NCI-H774 (cell line): ENCODE measurements at places on chromosomes 16 and 17.
A peak's percentile ranks its signal among the peaks of the same experiment; 100 is the strongest.

GRCh38 chr17:69245617-69246016, 17.0 kb upstream of the ABCA10 start:
- no peak for DNase-seq

DNA sequence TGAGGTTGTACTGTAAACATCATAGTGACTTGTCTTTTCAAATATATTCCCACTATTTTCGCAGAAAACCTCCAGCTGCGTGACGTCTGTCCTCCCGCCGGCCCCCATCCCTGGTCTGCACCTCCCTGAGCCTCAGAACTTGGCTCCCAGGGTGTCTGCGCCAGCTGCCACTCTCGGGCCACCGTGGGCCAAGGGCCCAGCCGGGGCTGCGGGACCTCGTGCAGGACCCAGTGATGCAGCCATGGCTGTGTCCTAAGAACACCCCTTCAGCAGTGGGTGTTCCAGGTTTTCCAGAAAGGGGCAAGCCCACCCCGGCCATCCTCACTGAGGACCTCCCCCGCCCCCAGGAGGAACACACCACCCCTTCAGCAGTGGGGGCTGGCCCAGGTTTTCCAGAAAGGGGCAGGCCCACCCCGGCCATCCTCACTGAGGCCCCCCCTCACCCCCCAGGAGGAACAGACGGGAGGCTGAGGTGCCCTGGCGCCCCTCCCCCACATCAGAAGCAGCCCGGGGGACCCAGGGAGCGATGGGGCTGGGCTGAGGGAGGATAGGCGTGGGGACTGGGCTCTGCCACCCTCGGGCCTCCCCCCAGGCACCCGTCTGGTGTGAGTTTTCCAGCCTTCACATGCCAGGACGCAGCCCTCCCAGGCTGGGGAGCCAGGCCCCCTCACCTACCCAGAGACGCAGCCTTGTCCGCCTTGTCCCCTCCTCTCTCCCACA, 12.2 kb upstream of the ZFPM1 start:
- no peak for DNase-seq

GRCh38 chr17:82519971-82520903, 705 bp downstream of the FOXK2 start:
- DNase-seq = no peak

DNA sequence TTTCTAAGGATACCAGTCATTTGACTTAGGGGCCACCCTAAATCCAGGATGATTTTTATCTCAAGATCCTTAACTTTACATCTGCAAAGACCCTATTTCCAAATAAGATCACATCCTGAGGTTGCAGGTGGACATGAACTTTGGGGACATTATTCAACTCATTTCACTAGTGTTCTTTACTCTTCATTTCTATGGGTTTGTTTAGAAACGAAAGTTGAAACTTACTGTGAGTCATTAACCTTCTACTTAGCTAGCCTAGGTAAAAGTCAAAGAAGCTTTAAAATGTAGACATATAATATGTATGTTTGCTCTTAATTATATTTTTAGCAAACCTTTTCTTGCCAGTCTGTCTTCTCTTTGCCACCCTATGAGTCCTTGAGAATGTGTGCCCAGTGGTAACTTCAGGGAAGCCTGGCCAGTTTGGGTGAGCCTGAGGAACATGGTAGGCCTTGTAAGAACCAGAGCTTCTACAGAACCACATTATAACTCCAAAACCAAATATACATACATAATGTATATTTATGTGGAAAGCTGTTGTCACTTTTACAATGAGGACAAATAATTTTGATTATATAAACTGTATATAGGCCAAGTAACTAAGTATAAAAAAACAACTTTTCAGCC, 38.4 kb downstream of the BPTF start:
- no peak for DNase-seq

- DNase-seq = no peak
Measured at GRCh38 chr16:31187808-31188189, 7.9 kb downstream of the FUS start.

GRCh38 chr16:85029408-85029784, 1.8 kb downstream of the KIAA0513 start:
- no peak for DNase-seq

DNA sequence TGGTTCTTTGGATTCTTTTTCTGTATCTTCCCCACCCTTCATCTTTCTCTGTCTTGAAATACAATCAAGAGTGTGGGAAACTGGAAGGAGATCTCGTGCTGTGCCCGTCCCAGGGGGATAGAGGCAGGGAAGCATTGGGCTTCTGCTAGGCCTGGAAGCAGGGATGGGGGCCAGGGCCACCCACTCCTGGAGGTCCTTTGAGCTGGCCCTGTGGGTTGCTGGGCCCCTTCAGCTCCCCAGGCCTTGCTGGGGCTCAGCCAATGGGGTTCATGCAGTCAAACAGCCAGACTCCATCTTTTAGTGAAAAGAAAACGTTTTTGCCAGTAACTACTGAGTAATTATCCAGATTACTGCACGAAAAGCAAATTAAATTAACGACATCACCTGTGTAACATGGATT, 67.8 kb downstream of the CCDC182 start:
- DNase-seq = peak; percentile 27

DNA sequence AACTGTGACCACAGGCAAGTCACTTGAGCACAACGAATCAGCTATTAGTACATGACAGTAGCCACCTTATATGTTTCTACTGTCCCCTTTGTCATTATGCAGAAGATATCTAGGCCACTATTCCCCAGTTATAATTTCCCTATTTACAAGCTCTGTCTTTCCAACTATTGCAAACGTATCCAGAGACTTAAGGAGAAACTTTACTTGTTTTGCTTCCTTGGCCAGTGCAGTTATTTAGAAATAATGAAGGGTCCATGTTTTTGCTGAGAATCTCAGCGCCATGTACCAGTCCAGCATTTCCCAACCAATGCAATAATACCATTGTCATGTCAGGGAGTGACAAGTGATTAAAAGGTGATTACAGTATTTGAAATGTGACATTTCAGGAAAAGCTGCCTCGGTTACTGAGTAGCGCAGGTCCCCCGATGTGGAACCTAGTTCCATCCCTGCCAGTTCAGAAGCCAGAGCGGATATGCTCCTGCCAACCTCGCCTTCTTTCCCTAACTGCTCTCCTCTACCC, 743 bp downstream of the ZNF624 start:
- DNase-seq = no peak

DNA sequence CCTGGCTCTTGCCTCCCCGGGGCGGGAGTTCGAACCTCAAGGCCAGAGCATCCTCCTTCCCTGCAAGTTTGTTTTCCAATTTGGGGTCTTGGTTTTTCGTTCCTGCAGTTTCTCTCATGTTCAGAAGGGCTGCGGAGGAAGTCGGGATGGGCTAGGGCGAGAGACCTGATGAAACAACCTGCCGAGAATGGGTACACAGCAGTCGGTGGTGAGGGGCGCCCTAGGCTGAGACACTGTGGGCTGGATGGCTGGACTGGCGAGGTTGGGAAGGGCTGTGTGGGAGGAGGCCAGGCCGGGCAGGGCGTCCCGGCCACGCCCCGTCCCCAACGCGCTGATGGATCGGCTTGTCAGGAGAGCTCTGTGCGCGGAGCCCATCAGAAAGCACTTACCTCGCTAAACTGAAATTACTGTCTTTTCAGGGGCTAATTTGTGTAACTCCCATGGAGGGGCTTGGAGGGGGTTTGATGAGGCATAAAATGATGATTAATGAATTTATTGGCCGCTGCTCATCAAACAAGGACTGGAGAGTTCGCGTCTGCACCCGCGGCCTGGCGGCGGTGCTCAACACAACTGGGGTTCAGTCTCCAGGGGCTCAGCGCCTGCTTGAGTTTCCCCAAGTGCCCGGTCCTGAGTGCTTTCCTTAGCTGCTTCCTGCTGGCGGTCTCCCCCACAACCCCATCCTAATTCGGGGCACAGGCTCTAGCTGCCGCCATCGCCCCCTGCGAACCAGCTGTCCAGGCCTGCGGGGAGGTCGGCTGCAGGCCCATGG, 9.0 kb downstream of the IRX5 start:
- no peak for DNase-seq

DNA sequence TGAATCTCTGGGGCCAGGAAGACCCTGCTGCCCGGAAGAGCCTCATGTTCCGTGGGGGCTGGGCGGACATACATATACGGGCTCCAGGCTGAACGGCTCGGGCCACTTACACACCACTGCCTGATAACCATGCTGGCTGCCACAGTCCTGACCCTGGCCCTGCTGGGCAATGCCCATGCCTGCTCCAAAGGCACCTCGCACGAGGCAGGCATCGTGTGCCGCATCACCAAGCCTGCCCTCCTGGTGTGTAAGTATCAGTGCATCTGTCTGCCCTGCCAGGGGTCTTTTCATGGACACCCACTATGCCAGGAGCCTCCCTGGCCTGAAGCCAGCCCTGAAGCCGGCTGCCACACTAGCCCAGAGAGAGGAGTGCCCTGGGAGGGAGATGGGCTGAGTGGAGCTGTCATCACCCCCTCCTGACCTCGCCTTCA, at the start of gene CETP:
Gene CETP, plus strand, starts transcription at position 100 of the 431 bp plus-strand sequence. Its CDS starts 30 bp downstream, at position 130.
- DNase-seq = no peak

DNA sequence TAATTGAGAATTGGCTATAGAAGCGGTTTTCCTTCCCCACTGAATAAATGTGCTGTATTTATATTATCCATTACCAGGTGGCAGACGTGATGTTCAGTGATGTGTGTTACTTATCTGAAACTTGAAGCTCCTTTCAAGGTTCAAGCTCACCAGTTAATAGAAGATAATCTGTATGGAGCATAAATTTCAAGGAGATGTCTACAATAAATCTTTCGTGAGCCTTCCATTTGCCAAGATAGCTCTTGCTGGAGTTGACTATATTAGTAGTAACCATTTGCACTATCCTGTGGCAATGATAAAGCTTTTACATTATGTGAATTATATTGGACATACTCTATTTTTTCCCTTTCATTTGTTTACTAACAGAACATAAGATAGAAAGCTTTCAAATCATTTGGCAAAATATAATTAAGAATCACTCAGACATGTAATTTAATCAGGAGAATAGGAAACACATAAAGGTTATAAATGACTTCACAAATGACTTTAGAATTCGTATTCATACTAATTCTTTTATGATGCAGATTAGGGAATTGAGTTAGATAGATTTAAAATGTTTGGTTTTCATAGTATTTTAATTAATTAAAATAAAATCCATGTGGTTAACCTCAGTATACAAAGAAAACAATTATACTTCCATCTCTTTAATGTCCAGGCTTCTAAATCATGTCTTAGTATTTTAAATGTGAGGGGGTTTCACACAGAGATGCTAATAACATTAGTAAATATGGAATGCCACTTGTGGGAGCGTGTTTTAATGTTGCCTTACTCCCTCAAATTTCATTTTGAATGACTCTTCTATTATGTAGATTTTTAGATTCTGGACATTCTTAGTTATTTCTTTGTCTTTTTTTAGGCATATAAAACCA, 664.4 kb upstream of the CDH8 start:
- DNase-seq = no peak

GRCh38 chr16:72857834-72858664, 189.9 kb downstream of the ZFHX3 start:
- DNase-seq = no peak

DNA sequence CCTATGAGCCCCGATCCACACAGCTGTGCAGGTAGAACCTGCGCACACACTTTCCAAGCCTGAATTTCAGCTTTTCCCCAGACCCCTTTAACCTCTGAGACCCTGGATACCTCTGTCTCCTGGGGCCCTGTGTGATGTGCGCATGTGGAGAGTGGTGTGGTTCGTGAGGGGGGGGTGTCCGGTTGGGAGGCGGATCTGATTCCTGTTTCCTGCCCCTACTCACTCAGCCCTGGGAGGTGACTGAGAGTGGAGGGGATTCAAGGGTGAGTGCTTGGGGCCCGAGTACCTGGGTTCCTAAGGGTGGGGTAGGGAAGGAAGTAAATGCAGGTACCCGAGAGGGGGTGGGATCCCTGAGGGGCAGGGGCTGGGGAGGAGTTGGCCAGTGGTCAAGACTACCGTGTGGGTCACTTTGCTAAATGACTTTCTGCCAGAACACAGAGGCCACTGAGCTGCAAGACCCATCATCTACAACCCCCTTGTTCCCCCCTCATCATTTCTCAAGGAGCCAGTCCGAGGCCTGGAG, 621 bp downstream of the ARHGEF15 start:
- no peak for DNase-seq
